ENCODE measurements at places on chromosomes 11 and 22.

- DNase-seq: no peak
Observed at GRCh38 chr11:120674542-120674941, 163.0 kb downstream of the GRIK4 start.

DNA sequence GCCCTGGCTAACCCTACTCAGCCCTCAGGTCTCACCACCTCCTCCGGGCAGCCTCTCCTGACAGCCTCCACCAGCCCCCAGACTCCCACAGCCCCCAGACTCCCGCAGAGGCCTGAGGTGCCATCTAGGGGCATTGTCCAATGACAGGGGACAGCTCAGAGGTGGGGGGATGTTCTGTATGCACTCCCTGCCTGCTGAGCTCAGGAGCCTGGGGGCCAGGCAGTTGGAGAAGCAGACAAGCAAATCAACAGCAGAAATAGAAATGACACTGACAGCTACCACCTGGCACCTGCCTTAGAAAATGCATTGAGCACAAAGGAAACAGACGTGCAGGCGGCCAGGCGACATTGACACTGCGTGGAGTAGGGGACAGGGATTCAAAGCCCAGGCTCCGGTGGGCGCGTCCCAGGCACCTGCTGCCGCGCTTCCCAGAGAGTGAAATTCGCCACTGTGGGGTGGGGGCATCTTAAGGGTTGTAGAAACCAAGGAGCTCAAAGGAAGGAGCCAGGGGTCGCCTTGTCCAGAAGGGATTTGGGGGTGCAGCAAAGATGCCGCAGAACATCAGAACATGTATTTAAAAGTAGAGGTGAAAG, 22.5 kb upstream of the WNT7B start:
- DNase-seq: no peak

DNA sequence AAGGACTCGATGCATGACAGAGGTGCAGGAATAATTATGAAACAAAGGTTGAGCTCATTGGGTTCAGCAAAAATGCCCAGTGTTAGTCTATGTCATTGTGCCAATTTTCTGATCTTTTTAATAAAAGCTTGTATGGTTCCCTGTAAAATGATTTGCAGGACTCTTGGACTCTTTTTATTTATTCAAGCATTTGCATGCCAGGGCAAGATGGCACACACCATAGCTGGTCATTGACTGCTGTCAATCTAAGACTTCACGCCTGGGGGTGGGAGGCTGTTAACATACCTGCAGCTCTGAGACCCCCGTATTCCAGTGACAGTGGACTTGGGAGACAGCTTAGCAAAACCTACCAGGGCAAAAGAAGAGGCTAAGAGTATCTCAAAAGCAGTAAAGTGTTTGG, 32.0 kb upstream of the ANO1 start:
- no peak for DNase-seq

GRCh38 chr11:112223121-112223520, 3.1 kb upstream of the PTS start:
- no peak for DNase-seq

DNA sequence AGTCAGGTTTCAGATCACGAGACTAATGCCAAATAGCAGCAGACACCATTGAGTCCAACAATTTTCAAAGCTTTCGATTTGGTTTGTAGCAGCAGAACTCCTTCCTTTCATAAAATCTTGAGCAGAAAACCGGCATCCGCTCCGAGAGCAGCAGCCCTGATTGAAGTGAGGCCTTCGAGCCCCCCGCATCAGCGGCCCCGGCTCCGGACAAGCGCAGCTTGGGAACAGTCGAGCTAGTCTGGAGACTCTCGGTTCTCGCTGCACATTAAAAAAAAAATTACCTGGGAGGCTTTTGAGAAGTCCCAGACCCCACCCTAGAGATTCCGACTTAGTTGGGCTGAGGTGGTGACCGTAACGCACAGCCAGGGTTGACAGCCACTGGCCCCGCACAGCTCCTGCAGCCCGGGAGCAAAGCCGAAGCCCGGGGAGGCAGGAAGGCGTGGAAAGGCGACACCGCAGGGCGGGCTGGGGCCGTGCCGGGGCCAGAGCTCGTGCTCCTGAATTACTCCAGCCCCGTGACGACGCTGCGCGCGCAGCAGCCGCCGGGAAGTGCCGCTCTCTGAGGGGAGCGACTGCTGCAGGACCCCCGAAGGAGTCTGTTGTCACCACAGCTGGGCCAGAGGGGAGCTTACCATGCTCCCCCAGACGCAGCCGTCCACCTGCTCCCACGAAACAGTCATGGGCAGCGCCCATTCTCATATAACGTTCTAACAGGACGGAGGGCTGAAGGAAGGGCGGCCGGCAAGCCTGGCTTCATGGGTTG, 57.8 kb downstream of the SPATA19 start:
- DNase-seq: no peak

DNA sequence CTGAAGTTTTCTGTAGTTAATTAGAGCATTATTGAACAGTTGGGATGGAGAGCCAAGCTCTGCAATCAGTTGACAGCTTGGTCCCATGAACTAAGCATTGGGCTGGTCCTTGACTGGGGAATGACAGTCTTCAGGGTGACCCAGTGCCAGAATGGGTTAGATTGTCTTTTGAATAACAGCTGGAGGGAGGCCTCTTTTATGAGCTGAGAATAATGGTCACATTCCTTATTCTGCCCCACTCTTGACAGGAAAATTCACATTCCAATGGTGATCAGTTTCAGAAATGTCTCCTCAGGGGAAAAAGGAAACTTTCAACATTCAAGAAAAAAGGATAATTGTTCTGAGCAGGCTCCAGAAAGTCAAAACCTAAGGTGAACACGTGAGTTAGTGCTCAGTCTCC, 113.9 kb downstream of the KIRREL3 start:
- DNase-seq: no peak

- no peak for DNase-seq
Observed at GRCh38 chr11:113385749-113386148, 1.8 kb upstream of the ANKK1 start.
